ENCODE measurements at places on chromosomes 6 and 20. TPM values are rescaled to one million over a fixed set of nuclear protein-coding genes. Genes with fewer than 3 reads are reported as not detected.

- DNase-seq = no peak
Measured at GRCh38 chr6:45448417-45449389, 71.0 kb upstream of the SUPT3H start.

DNA sequence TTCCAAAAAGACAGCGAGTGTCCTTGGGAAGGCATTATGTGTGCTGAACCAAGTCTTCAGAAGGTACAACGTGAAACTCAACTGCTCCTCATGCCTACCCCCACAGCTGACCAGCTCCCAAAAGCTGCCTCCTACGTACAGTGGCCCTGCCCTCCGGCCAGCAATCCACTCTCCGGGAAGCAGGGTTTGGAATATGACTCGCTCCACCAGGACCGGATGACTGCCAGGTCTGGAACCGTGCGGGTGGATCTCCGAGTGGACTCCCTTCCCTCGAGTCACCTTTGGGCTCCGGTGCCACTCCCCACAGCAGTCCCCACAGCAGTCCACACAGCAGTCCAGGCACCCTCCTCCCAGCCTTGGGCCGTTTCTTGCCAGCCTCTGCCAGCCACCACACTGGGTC is 4.3 kb downstream of the ZBTB46 start:
- DNase-seq = no peak

GRCh38 chr6:6622501-6622900 is 34.0 kb downstream of the LY86 start:
- no peak for DNase-seq

GRCh38 chr20:48015943-48016723 is 230.9 kb upstream of the SULF2 start:
- DNase-seq = peak; percentile 55

DNA sequence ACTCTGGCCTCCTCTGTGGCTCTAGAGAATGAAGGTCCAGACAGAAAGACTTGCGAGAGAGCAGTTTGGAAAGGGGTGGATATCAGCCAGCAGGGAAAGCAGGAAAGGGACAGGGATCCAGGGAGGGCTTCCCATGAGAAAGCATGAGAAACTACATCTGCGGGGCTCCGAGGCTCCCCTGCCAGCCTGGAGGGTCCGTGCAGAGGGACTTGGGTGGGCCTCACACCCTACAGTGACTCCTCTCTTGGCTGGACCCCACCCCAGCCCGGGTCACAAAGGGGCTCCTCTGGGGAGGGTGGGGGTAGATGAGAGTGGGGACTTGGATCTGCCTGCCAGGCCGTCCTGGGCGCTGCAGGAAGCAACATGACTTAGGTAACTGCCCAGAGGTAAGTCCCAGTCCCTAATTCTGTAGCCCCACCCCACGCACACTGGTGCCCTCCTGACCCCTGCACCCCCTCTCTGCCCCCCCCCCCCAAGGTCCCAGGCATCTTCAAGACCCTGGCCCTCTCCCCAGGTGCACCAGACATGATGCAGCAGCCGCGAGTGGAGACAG is at the start of gene TMEM239:
TMEM239 (plus strand) TSS at position 335 of the 553 bp plus-strand sequence; CDS start at position 526, 191 bp downstream.
- no peak for DNase-seq

GRCh38 chr20:56540415-56540814 is 7.4 kb downstream of the FAM209B start:
- DNase-seq = no peak

DNA sequence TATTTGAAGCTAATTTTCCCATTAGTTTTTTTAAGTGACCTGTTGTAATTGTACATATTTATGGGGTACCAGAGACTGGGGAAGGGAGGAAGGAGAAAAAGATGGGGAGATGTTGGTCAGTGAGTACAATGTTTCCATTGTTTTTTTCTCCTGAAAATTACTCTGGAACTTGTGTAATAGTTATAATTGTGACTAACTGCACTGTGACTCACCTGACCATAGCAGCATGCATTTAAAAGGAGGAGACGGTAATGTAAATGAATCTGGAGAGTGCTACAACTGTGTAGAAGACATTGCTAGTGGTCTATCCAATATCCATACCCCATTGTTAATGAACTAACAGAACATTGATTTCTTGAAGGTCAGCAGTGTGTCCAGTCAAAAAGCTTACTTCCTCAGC is 133.4 kb downstream of the RFPL4B start:
- DNase-seq = no peak

- peak; percentile 62 for DNase-seq
Measured at GRCh38 chr20:40682104-40682981, 6.7 kb downstream of the MAFB start.

- no peak for DNase-seq
Measured at GRCh38 chr20:58361481-58362205, 27.4 kb upstream of the VAPB start.

DNA sequence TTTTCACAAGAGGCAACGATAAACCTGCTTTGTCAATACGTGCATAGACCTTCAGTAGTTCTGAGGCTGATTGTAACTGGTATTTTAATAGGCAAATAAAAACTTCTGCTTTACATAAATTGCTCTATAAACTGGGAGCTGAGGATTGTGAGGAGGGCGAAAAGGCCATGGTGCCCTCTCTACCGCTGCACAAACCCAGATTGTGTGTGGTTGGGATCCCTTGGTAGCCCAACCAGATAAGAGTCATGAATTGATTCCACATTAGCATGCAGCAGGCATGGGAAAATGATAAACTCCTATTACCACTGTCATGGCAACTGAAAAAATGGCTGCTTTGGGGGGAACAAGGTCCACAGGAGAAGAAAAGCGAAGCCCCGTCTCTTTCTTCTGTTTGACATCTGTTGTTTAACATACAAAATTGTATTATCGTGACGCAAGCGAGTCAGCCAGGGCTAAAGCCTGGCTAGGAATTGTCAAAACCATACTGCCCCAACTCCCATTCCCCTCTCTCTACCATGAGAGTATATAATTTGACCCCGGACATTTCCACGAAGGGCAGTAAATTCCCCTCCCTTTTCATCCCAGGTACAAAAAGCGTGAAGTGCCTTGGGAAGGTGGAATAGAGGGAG is 157.8 kb upstream of the SALL4 start:
- DNase-seq = no peak

- no peak for DNase-seq
Measured at GRCh38 chr6:15341311-15342001, 95.6 kb downstream of the JARID2 start.

ZNF322 gene
- total RNA-seq = 21.0 TPM

ARMH2 gene
- not detected for total RNA-seq

SLC22A23 gene
- 5.6 TPM for total RNA-seq

EGFL8 gene
- 1.3 TPM for total RNA-seq
